PC-9 (cell line): ENCODE measurements at places on chromosomes 1 and 21. TPM values are rescaled to one million over a fixed set of nuclear protein-coding genes. Genes with fewer than 3 reads are reported as not detected.

CTPS1 gene
- total RNA-seq: 80.5 and 91.9 TPM in 2 replicates

ERVH48-1 gene
- not detected in 2 replicates for total RNA-seq

CCDC190 gene
- total RNA-seq: not detected in 2 replicates

OR2T2 gene
- not detected in 2 replicates for total RNA-seq

SIM2 gene
- total RNA-seq: 17.9 and 18.5 TPM in 2 replicates

TEX38 gene
- 0.45 TPM in 1 of 2 replicates, not detected in the other for total RNA-seq

TTC4 gene
- total RNA-seq: 30.4 and 31.5 TPM in 2 replicates

RGS16 gene
- total RNA-seq: 0.25 TPM in 1 of 2 replicates, not detected in the other

CSMD2 gene
- total RNA-seq: not detected in 2 replicates

- DNase-seq: no peak
Observed at GRCh38 chr1:180672105-180672504, 40.3 kb downstream of the XPR1 start.

DNA sequence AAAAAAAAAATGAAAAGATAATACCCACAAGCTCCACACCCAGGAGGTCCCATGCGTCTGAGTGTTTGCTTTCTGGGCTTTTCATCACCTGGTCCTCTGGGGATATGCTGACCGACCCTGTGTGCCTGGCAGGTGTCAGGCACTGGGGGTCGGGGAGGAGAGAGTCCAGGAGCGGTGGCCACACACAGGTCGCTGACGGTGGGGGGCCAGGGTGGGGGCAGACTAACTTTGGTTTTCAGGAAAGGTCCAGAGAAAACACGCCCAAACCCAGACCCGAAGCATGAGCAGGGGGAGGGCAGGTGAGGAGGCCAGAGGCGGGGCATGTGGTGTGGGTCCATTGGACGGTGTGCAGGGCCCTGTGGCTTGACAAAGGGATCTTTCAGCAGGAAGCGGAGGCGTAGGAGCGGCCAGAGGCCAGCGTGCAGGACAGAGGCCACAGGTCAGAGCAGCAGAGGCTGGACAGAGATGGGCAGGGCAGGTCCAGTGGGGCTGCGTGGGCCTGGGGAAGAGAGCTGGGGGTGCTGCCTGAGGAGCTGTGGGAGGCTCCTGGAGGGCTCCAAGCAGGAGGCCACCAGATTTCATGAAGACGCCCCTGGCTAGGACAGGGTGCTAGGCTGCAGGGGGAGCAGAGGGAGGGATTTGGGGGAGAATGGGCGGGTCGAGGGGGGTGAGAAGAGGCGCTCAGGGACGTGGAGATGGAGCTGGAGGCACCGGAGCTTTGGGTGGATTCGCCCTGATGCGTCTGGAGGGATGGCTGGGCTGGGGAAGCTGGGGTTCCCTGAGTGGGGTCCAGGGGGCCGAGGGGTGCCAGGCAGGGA, 15.8 kb downstream of the RNF223 start:
- DNase-seq: no peak

DNA sequence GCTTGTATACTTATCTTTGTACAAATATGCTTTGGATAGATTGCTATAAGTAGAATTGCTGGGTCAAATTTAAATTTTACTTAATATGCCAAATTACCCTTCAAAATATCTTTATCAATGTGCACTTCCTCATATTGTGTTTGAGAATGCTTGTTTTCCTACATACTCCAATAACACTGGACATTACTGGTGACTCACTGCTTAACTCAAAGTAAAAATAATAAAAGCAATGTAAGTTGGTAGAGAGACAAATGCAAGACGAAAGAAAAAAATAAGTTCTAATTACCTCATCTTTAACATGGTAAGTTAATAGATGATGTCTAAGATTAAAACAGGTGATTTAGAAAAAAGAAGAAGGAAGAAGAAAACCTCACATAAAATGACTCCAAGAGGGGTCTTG, 7.9 kb upstream of the SH3GLB1 start:
- no peak for DNase-seq

DNA sequence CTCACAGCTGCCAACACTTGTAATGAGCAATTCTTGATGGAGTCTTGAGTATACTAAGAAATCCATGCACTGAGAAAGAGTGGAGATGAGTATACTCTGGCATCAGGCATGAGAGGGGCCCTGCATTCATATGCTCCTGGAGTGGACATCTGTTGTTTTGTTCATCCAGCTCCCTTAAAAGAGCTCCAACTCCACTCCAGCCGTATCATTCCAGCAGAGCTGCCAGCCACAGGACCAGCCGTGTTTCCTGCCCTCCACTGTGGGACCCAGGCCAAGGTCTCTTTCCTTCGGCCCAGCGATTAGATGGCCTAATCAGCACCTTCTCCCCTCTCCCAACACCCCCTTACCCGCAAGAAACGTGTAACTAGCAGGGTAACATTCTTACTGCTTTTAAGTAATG, 144.5 kb downstream of the OMA1 start:
- no peak for DNase-seq

DNA sequence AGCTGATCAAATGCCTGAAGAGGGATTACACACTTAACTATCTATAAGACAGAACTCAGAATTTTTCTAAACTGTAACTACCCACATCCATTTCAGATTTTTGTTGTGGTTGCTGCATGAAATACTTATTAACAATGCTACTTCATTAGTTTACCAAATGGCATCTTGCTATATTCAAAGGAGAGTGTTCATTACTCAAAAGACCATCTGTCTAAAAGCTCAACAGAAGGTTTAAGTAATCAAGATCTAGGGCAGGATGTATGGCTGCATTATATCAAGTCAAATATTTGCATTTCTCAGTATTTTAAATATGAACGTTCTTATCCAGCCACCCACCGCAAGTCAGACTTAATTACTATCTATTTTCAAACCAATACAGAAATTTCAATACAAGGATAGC, 79.9 kb downstream of the SIPA1L2 start:
- no peak for DNase-seq

DNA sequence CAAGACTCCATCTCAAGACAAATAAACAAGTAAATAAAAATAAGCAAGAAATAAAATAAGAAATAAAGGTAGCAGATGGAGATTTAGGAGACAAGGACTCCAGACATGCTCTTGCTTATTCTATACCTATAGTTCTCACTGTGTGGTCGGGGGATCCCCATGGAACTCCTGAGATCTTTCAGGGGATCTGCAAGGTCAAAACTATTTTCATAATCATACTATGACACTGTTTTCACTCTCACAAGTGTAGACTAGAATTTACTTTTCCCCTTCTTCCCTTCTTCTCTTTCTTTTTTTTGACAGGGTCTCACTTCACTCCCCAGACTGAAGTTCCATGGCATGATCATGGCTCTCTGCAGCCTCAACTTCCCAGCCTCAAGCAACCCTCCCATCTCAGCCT, 29.8 kb upstream of the NLRP3 start:
- no peak for DNase-seq

DNA sequence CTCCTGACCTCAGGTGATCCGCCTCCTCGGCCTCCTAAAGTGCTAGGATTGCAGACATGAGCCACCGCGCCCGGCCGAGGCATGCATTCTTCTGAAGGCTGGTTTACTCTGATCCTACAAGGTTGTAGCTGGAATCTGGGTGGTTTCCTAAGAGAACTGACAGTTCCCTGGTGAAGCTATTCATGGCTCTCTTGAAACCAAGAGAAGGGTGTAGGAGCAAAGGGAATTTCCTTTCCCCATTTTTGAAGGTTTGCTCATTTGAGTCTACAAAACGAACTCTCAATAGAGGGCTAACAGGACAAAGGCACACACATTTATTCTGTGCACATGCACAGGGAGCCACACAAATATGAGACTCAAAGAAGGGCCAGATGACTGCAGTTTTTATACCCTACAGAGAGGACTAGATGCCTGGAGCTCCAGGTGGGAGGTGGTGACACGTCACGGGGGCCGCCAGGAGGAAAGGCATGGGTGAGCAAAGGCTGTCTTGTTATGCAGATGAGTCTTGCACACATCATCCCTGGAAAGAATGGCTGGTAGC, 49.5 kb upstream of the ERRFI1 start:
- DNase-seq: peak; percentile 53

DNA sequence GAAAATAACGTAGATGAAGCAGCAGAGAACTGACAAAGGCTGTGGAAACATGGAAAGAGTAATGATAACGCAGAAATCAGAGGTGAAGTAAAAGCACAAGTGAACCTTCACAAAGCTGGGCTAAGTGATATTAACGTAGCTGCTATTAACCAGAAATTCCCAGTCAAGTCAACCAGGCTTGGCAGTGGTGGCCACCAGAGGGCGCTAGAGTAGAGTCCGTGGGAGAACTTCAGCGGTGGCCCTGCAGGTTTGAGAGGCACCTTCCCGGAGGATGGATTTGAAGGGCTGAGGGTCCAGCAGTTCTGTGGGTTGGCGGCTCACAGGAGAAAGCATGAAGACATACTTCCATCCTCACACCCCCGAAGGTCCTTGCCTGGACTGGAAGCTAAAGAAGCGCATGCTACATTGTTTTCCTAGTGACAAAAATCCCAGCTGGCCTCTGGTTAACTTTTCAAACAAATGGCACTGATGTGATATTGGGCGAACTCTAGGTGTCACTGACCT, 81.7 kb upstream of the ZNF648 start:
- peak; percentile 67 for DNase-seq

GRCh38 chr1:76659171-76659940, 207.9 kb upstream of the ST6GALNAC5 start:
- no peak for DNase-seq
